ENCODE measurements at places on chromosomes 6 and 20.

GRCh38 chr20:49115564-49115963 is 69.5 kb downstream of the CSE1L start:
- DNase-seq: no peak

DNA sequence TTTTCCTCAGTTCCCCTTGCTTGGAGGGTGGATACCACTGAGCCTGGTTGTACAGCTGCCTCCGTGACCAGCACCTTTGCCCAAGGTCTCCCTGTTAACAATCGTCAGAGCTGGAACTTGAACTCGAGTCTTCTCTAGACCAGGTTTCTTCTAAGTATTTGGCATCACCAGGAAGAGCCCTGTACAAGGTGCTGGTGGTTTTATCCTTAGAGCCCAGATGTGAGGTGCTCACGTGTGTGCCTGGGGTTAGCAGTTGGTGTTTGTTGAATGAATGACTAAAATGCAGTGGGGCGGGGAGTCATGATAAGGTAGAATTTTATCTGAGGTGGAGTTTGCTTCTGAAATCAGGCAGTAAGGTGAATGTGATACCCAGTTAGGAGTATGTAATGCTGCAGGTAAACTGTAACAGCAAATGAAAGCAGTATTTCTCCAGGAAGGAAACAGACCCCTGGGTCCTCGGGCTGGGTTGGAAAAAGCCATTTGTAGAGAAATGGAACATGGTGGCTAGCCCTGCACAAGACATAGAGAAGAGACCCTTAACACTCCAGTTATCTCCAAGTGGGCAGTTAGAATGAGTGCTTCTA is 3.1 kb downstream of the DNAJC5 start:
- no peak for DNase-seq

- DNase-seq: no peak
Measured at GRCh38 chr20:5297280-5298004, 19.3 kb downstream of the PROKR2 start.

DNA sequence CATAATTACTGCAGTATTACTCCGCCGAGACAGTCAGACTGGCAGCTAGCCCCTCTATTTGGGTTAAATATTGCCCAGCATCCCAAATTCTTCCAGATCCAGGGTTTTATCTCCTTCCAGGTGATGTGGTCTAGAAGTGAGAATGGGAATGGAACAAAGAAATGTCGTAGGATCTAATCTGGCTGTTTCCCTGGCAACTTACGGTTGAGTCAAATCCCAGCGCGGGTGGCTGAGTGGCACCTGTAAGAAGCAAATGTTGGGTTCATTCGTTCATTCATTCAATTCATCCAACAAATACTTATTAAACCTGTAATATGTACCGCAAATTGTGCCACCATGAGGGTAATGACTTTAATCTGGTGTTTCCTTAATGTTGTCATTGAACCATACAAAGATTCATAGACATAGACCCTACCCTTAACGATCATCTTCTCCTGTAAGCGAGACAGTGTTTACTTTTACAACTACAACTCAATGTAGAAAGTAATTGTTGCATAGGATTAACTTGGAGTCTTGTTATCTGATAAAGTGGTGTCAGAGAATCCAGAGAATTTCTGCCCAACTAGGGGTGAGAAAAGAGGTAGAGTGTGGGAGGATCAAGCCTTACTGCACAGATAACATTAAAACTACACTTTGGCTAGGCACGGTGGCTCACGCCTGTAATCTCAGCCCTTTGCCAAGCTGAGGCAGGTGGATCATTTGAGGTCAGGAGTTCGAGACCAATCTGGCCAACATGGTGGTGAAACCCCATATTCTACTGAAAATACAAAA is 91.3 kb upstream of the ADGRF1 start:
- no peak for DNase-seq

- no peak for DNase-seq
Measured at GRCh38 chr20:2624190-2624589, 28.2 kb upstream of the NOP56 start.

DNA sequence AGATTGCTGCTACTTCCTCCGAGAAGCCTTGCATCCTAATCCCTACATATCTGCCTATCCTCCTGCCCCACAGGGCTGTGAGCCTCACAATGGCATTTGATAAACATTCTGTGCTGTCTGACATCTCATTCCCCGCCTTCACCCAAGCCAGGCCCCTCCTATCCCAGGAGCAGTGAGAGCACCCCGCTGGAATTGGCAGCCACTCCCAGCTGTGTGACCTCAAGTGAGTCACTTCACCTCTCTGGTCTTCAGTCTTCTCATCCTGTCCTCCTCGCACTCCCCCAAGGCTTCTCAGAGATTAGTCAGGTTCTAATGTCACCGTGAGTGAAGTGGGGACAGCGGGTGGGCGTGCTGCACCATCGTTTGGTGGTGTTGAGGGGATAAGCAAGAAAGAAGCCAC is 81.7 kb downstream of the CDH22 start:
- no peak for DNase-seq

GRCh38 chr6:163429858-163430448 is 15.4 kb downstream of the QKI start:
- DNase-seq: no peak

DNA sequence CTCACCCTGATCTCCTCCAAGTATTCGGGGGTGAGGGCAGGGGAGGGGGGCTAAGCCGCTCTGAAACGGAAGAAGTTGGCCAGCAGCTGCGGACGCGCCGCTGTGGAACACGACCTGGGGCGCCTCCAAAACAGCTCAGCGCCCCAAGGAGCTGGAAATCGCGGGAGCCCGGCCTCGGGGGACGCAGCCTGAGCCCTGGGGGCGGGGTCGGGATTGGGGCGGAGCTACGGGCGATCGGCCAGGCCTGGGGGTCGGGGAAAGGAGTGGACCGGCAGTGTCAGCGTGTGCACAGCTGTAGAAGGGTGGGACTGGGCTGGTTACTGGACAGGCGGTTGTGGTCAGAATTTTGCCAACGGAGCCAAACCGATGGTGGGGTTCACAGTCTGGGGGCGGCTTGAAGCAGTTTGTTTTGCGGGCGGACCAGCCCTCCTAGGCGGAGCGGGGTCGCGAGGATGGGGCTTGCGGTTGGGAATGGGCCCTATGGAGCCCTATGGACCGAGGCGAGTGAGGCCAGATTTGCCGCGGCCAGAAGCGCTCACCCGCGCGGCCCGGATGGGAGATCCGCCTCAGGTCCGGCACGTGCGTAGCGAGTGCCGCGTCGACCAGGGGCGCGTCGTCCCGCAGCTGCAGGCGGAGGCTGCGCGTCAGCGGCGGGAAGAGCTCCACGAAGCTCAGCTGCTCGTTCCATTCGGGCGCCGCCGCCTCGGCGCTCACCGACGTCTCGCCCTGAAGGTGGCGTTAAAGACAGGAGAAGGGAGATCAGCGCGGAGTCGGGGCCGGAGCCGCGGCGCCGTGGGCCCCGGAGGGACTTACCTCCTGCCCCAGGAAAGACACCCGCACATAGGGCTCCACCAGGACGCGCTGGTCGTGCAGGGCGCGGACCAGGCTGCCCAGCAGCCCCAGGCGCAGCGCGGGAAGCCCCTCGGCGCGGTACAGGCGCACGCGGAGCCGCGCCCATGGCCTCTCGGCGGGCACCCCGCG is 14.3 kb upstream of the SPAG4 start:
- peak; percentile 52 for DNase-seq

DNA sequence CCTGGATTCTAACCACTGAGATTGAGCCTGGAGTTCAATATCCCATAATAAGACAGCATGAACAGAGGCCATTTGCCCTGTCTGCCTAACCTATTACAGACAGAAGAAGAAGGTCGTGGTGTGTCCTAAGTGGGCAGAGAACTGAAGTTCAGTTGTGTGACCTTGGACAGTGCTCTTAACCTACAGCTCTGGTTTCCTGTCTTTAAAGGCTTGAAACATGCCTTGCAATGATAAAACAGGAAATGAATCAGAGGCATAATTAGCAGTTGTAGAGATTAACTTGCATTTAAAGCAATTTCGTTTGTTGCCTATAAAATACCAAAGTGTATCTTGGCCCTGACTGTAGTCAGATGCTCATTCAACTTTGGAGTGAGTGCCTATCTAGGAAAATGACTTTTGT is 507.2 kb upstream of the CHD6 start:
- no peak for DNase-seq

- DNase-seq: no peak
Measured at GRCh38 chr6:16741112-16742016, 19.9 kb downstream of the ATXN1 start.

GRCh38 chr6:37078814-37079213 is 73.4 kb downstream of the FGD2 start:
- DNase-seq: no peak

DNA sequence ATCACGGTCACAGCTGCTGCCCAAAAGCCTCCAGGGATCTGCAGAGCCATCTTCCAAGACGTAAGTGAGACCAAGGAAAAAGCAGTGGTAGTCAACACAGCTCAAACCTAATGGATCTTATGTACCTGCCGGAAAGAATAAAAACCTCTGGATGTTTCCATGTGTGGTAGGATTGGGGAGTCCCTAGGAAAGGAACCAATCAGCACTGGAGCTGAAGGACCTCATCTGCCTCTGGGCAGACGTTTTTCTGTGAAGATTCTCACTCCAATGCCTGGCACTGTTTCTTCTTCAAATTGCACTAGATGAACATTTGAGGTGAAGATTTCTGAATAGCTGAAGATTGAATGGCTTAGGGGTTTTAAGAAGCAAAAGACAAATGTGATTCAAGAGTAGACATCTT is at the start of gene HLA-DQB2:
Gene HLA-DQB2 (minus strand): TSS at position 112 of the 400 bp plus-strand sequence. CDS start 62 bp downstream, at position 50.
- DNase-seq: no peak

- no peak for DNase-seq
Measured at GRCh38 chr6:135412761-135413160, 84.8 kb downstream of the AHI1 start.

GRCh38 chr20:47677635-47678453 is 107.4 kb downstream of the SULF2 start:
- peak; percentile 30 for DNase-seq

GRCh38 chr6:7821426-7821825 is 89.2 kb downstream of the TXNDC5 start:
- no peak for DNase-seq

DNA sequence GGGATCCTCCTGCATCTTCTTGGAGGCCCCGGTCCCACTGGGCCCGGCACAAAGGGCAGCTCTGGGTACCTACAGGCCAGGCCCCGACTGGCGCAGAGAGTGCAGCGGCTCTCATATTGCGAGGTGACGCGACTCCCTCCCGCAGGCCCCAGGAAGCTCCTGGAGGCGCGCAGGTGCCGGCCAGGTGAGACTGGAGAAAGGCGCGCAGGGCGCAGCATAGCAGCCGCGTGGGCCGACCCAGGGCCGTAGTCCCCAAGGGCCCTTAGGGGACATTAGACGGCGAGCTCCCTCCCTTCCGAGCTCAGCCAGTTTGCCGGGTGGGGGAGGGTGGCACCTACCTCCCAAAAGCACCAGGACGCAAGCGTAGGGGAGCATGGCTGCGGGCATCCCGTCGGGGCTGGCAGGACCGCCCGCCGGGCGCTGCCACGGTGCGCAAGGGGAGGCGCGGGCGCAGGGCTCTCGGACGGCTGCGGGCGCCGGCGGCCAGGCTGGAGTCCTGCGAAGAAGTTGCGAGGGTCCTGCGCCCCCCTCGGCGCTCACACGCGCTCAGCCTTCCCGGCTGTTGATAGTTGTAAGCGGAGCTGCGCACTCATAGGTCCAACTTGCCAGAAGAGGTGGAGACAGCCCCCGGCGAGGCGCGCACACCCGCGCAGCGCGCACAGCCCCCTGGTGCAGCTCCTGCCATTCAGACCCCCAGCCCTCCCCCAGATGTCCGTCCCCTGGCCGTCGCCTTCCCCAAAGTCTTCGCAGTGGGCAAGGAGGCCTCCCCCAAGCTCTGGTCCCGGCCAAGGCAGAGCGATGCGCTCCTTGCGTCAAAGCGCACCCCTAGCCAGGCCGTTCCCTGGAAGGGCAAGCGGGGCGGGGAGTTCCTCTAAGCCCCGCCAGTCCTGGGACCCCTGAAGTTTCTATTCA is 622 bp downstream of the APCDD1L start:
- no peak for DNase-seq

DNA sequence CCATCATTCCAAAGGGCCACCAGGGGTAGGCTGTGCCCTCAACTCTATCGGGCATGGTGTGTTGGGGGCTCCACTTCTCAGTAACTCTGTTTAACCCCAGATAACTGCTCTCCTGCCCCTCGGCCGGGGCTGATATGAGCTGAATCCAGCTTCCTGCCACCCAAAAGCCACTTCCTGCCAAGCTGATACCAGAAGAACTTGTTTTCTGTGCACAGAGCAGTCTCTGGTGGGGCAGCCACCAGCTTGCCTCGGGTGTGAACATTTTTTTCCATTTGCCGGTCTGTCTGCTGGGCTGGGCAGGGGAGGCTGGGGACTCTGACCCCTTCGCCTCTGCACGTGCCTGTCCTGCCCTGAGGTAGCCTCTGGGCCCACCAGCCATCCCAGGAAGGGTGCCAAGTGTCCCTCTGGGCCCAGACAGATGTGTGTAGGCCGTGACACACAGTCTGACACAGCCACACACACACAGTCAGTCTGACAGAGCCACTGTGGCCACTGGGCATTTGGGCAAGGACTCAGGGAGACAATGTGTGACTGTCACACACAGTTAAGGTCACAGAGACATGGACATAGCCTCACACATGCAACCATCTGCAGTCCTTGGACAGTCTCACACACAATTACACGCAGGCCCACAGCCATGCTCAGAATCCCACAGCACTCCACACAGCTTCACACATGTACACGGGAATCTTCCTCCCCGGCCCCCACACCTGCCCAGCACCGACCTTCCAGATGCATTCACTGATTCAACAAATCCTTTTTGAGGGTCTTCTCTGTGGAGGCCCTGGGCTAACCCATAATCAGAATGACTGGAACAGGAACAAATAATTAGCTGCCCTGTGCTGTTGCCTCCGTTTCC is 45.1 kb downstream of the NOL4L start:
- no peak for DNase-seq

DNA sequence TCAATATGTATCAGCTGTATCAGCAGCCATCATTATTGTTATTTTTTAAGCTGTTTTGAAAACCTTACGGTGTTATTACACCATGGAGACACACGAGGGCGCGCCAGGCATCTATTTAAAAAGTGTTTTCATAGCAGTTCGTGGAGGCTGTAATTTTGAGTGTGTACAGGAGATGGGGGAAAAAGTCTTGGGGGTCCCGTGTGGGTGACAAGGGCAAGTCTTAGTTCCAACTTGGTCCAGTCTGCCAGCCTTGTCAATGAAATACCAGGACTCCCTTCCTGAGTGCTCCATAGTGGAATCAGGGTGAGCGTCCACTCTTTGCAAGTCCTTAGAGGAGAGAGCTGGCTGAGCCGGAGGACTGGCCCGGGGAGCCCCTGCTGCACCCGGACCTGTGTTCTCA is 43.3 kb downstream of the SLC2A10 start:
- peak; percentile 10 for DNase-seq

DNA sequence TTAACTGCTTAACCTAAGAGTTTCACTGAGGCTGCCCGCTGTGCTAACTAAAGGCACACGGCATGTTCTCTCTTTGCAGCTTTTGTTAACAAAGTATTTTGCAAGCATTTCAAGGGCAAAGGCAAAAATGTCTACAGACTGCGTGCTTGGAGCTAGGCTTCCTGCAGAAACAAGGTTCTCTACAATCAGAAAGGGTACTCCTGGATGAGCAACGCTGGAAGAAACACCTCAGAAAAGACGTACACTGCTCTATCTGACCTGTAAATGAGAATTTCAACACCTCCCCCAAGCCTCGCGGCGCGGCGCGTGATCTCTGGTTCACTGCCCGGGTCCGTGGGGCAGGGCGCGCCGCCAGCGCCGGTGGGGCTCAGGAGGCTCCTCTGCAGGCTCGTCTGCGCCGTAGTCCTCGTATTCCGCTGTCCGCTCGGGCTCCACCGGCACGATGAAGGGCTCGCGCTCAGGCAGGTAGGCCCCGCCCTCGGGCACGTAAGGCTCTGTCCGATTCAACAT is 120.9 kb downstream of the COL12A1 start:
- no peak for DNase-seq

All from stimulated activated CD4-positive, alpha-beta T cell treated with anti-CD3 and anti-CD28 coated beads, TNF-alpha, amount 100 ng/mL, for 24 hours (primary cell).